ENCODE measurements at places on chromosomes 11 and 22. TPM values are rescaled to one million over a fixed set of nuclear protein-coding genes. Genes with fewer than 3 reads are reported as not detected.

Gene PDXP
- 24.0 TPM for polyA plus RNA-seq

Gene TST
- 45.7 TPM for polyA plus RNA-seq

Gene ART5
- polyA plus RNA-seq, result 0.38 TPM

Gene OR4D6
- not detected for polyA plus RNA-seq

Gene CCDC81
- polyA plus RNA-seq, result 6.3 TPM

Gene GAB4
- polyA plus RNA-seq, result not detected

Gene KRTAP5-8
- polyA plus RNA-seq, result not detected

Gene ACR
- polyA plus RNA-seq, result not detected

Gene CABP2
- not detected for polyA plus RNA-seq

Gene TRIM48
- polyA plus RNA-seq, result not detected

Gene OR8G1
- polyA plus RNA-seq, result not detected

DNA sequence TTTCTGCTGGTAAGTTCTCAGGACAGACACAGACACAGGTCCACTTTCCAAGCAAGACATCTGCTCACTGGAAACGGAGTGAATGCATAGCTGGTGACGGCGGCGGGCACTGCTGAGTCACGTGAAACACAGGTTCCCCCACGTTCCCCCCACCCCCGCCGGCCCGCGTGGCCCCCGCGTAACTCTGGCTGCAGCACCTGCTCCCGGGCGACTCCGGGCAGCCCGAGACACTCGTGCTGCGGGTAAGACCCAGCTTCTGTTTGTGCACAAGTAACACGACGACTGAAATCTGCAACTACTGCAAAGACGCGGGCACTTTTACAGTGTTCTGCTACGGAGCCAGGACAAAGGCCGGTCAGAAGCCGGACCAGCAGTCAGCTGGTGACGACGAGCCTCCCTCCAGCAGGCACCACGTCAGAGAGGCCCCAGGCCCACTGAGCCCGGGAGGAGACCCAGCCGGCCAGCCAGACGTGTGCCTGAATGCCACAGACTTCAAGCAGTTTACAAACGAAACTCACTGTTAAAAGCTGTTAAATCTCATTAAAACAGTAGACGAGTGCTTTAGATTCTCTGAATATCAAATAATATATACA is 12.9 kb upstream of the ARFGAP3 start:
- no peak for DNase-seq

GRCh38 chr11:111623527-111624030 is 21.3 kb downstream of the SIK2 start:
- DNase-seq, result no peak

DNA sequence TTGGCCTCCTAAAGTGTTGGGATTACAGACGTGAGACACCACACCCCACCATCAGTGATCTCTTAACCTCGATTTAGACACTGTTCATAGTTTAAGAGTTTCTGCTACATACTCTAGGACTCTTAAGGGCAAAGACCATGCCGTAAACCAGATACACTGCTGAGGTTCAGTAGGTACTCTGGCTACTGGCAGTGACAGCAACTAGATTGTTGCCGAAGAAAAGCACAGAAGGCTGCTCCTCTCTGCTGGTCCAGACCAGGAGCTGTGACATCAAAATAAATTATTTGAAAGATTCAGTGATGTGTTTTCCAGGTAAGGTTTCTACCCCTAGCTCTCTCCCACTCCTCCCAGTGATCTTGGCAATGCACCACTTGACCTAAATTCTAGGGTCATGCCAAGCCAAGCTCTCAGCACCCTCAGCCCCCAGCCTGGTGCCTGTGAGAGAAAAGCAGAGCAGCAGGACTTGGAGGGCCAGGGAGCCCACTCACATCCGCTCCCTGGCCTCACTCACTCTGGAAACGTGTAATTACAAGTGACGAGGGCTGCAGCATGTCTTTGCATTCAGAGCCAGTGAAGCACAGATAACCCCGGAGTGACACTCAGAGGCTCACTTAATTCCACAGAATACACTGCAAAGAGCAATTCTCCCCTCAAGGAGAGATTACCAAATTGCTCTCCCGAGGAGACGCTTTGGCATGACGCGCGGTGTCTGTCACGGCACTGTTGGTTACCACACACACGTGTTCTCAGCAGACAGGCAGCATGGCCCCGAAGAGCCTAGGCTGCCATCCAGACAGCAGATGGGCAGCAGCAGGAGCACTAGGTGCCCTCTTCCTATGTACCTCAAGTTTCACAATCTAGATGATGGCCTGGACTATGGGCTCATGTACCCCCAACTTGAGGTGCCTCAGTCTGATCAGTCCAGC is 96.9 kb upstream of the PITPNB start:
- no peak for DNase-seq

GRCh38 chr22:35977136-35977535 is 51.5 kb downstream of the RBFOX2 start:
- DNase-seq, result no peak

- DNase-seq, result no peak
These were observed 114.2 kb downstream of the CCDC34 start for GRCh38 chr11:27248576-27249509.

DNA sequence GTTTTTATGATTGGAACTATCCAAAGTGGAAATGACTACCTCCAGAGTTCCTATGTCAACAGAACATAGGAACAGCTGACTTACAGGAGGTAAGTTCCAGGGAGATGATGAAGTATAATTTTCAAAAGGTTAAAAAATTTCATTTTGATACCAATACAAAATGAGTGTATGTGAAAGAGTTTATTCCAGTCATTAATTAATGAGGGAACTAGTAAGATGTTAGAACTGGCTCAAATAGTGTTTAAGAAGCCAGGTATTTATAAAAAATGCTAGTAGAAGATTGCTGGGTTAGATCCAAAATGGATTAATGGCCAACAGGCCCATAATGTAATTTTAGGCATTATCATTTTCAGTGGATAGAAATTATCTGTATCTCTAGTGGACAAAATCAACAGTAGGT is 227.7 kb upstream of the ZBED5 start:
- DNase-seq, result no peak

GRCh38 chr11:61011950-61012736 is 40.7 kb downstream of the CD6 start:
- no peak for DNase-seq

DNA sequence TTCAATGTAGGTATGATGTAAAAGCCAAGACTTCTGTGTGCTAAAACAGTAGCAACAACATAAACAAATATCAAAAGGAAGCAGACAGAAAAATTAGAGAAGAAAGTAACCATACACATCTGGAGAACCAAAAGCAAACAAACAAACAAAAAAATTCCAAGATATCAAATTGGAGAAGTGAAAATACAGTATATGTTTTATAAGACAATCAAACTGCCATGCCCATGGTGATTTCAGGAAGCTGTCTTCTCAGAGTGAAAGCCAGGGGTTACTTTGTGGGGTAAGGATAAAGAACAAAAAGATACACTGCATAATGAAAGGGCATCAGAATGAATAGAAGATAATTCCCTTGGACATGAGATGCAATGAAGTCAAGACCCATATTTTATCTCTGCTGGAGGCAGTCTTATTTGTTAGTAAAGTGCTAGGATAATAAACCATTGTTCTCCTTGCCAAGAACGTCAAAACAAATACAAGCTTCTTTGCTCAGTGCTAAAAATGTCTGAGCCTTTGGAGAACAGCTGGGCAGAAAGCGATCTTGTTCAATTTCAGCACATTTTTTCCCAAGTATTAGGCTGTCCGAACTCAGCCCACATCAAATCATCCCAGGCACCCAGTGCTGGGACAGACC is 38.1 kb upstream of the LDLRAD3 start:
- no peak for DNase-seq

- no peak for DNase-seq
These were observed 6.3 kb downstream of the SLC7A4 start for GRCh38 chr22:21025763-21026755.

DNA sequence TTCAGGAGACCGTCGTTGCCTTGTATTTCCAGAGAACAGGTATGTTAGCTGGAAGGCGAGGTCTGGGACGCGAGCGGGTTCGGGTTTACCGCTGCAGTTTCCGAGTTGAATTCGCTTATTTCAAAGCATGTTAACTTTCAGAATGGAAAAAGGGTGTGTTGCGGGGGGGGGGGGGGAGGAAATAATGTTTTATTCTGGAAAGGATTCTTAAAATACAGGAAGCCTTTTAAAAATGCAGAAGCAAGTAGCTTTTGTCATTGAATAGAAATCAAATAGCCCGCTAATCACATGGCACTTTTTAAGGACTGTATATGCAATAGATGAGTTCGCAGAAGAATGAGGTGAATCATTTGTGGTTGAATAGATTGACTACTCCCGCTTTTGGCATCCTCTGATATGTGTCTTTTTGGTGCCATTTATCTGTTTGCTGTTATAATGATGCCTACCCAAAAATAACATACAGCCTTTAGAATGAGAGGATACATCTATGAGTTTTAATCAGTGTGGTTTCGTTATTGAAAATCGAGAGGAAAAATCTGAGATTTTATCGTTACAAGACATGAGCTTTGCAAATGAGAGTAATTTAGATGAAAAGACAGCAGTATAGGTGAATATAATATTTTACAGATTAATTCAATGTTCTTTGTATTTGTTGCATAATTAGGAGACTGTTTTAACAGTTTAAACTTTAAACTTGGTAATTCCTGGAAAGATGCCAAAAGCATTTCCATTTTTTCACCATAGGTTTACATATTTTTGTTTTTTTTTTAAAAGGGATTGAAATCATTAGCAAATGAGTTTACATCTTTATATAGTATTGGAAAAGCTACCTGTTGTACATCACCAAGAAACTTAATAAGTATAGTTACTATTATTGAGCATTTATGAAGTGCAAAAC is 1.7 kb downstream of the PDE3B start:
- DNase-seq, result no peak

DNA sequence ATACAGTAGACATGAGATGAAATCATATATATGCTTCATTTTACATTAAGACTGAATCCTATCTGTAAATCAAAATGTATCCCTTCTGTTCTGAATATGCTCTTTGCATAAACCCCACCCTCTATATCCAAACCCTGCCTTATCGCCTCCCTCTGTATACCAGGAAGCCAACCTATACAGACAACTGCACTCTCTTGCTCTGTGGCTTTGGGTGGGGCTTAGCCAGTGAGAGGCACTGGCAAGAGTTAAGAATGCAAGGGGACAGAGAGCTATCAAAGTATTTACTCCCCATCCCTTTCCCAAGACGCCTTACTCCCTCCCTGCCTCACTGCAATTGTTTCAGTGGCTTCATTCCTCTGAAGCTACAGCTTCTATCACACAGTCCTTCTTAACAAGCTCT is 309.8 kb downstream of the TTC28 start:
- DNase-seq, result no peak

GRCh38 chr11:86575927-86576326 is 96.5 kb downstream of the ME3 start:
- no peak for DNase-seq

DNA sequence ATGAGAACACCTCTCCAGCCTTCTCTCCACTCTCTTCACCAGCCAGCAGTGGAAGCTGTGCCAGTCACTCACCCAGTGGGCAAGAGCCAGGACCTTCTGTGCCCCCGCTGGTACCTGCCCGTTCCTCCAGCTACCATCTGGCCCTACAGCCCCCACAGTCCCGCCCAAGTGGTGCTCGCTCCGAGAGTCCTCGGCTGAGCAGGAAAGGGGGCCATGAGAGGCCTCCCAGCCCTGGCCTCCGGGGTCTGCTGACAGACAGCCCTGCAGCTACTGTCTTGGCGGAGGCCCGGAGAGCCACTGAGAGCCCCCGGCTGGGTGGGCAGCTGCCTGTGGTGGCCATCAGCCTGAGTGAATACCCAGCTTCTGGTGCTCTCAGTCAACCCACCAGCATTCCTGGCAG is 20.2 kb downstream of the PHLDB1 start:
- no peak for DNase-seq

- DNase-seq, result no peak
These were observed 432.7 kb downstream of the TBC1D22A start for GRCh38 chr22:47195156-47195483.

GRCh38 chr11:107263844-107264563 is 193.6 kb downstream of the CWF19L2 start:
- no peak for DNase-seq

DNA sequence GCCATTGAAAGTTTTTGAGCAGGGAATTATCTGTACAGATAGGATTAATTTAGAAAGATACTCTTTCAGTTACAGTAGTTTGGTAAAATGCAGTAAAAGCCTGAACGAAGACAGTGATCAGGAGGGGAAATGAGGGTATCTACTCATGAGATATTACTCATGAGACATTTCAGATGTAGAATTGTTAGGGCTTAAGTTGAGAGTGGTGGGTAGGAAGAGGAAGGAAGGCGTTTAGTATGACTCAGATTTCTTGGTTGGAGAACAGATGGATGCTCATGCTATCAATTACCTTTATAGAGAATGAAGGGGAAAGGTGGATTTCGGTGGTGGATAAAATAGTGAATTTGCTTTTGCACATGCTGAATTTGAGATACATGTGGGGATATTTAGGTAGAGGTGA is 15.8 kb downstream of the CCDC81 start:
- DNase-seq, result no peak

DNA sequence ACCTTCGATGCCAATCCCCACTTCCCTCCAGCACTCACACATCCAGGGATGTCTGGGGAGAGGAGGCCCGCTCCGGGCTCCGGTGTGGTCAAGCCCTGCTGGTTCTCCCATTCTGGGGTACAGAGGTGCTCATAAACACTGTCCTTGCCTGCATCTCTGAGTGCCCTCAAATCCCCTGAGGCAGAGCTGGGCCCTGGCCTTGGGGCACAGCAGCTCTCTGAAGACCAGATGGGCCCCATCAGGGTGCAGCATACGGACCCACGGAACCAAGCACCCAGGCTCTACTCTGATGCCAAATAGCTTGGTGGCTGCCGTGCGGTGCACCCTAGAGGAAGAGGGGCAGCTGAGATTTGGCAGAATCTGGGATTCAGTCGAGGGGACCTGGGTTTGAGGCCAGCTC is 35.7 kb upstream of the NNMT start:
- DNase-seq, result no peak

DNA sequence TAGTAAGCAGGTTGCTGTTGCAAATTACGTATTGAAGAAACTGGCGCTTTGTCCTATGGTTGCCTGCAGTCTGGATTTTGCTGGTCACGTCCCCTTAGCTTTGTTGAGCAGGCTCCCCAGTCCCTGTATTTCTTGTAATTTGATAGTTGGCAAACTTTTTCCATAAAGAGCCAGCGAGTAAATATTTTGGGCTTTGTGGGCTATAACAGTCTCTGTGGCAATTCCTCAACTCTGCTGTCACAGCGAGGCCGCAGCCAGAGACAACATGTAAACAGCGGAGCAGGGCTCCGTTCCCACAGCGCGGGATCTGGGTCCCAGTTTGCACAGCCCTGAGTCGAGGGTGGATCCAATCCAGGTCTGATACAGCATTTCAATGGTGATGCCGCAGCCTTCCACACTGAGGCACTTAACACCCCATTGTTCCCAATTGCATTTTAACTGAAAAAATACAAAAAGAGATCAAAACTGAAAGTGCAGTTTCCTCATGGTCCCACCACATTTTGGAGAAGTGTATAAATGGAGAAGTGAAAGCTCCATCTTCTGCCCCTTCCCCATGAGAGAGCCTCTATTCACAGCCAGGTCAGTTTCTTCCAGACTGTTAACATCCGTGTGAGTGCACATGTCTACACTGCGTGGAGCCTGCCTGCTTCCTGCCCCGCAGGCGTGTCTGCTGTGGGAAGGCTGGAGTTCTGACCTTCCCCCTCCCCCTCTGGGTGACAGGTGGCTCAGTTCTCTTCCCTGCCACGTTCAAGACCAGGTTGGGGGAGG is 89.1 kb downstream of the RPS6KA4 start:
- no peak for DNase-seq

- DNase-seq, result no peak
These were observed 19.7 kb upstream of the APOL3 start for GRCh38 chr22:36180038-36180880.

All from BJ (cell line).